ENCODE measurements at places on chromosomes 12 and 14.

- peak; percentile 35 for DNase-seq
Observed at GRCh38 chr12:112841906-112842305, 50.4 kb downstream of the RPH3A start.

DNA sequence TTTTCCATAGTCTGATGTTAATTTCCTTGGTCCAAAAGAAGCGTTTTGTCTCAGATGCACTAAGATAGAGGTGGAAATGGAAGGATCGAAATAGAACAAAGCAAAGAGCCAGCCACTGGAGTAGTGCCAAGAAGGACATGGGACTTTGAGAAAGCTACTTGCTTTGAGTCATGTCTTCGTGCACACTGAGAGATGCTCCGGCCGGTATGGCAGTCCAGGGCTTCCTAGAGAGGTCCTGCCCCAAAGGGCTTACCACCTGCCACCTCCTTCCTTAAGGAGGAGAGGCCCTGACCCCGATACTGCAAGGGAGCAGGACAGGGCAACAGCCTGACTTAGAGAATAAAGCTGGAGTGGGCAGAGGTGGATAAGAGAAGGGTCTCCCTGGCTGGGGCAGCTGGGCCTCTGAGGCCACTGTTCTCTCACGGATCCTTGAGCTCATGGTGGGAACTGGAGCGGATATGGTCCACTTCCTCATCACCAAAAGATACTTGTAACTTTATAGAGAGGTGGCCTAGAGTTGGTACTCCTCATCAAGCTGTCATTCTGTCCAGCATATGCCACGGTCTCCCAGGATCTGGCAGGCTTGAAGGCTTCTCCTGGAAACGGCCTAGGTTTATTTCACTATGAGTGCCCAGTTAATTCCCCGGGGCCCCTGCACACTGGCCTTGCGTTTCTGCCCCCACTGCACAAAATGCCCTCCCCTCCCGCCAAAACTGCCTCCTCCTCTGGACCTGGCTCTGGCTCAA is 57.4 kb downstream of the FOXN3 start:
- no peak for DNase-seq

- DNase-seq, result no peak
Observed at GRCh38 chr12:93098077-93098476, 169.0 kb upstream of the EEA1 start.

- DNase-seq, result peak; percentile 65
Observed at GRCh38 chr14:75720842-75721498, 59.9 kb downstream of the TTLL5 start.

Data from fibroblast of upper back skin (primary cell).